ENCODE measurements at places on chromosomes 12 and 14.

DNA sequence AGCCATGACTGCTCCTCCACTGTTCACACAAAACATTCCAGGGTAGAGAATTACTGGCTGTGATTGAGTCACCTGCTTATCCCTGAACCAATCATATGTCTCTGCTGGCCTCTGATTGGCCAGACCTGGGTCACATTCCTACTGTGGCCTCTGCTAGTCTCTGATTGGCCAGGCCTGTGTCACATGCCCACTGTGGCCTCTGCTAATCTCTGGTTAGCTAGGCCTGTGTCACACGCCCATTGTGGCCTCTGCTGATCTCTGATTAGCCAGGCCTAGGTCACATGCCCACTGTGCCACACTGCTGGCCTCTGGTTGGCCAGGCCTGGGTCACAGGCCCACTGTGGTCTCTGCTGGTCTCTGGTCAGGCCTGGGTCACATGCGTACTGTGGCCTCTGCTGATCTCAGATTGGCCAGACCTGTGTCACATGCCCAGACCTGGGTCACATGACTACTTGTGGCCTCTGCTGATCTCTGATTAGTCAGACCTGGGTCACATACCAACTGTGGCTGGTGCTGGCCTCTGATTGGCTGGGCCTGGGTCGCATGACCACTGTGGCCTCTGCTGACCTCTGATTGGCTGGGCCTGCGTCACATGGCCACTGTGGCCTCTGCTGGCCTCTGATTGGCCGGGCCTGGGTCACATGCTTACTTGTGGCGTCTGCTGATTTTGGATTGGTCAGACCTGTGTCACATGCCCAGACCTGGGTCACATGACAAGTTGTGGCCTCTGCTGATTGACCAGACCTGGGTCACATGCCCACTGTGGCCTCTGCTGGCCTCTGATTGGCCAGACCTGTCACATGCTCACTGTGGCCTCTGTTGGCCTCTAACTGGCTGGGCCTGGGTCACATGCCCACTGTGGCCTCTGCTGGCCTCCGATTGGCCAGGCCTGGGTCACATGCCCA lies 251.6 kb downstream of the SLC15A4 start:
- DNase-seq = no peak

DNA sequence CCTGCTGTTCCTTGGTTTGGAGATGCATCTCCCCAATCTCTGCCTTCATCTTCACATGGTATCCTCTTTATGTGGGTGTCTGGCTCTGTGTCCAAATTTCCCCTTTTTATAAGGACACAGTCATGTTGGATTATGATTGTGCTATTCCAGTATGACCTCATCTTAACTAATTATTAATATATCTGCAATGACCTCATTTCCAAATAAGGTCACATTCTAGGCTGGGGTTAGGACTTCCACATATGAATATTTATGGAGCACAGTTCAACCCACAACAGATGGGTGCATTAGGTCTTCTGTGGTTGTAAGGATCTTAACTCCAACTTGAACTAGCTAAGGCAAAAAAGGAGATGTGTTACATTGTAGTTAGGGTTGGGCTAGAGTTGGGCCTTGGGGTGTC lies 69.4 kb downstream of the ADCK1 start:
- no peak for DNase-seq

- DNase-seq = no peak
These were observed 509.3 kb upstream of the CCDC196 start for GRCh38 chr14:65976761-65977404.

DNA sequence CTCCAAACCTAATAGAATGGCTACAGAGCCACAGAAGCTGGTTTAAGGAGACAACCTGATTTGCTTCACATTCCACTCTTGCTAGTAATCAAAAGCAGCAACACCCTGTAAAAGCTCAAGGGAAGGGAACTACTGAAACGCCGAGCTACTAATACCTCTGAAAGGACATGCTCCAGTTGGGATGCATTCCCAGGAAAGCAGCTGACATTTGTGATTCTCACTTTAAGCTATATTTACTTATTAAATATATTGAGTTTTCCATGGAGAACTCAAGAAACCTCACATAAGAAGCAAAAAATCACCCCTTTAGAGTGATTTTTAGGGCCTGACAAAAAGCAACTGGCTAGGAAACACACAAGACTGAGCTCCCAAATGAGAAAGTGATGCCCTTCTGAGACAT lies 1073.0 kb upstream of the FLRT2 start:
- DNase-seq = no peak

DNA sequence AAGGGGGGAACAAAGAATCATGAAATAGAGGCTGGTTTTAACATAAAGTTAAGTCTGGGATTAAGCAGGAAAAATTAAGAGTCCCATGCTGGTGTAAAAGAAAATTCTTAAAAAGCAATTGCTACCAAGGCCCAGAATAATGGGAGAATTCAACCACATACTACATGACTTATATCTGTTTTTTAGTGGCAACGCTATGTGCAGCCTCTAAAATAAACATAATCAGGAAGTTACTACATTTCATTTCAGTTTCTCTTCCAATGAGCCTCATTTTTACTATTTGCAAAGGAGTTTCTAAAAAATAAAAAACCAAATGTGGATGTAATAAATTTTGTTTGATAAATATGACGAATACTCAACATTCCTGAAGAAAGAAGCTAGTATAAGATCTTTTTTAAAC lies 58.1 kb downstream of the CPNE8 start:
- no peak for DNase-seq

GRCh38 chr14:41449066-41449465 lies 157.6 kb upstream of the LRFN5 start:
- DNase-seq = no peak

- DNase-seq = no peak
These were observed 322.9 kb downstream of the KCNH5 start for GRCh38 chr14:62722406-62722805.

- no peak for DNase-seq
These were observed 114.3 kb upstream of the PCED1B start for GRCh38 chr12:46965137-46965536.

- peak; percentile 66 for DNase-seq
These were observed 33.5 kb downstream of the DAD1 start for GRCh38 chr14:22555384-22556011.

DNA sequence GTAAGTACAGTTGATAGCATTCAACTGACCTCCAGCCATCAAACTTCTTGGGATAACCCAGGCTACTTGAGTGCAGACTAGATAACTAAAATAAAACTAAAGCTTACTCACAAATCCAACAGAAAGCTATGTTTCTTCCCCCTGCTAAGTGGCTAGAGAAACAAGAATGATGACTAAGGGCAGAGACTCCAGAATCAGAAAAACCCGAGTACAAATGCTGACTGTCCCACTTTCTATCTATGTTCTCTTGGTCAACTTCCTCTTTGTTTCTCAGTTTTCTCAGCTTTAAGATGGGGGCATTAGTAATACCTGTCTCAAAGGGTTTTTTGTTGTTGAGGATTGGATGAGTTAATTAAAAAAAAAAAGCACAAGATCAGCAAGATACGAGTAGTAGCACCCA lies 6.1 kb upstream of the NUAK1 start:
- DNase-seq = no peak

DNA sequence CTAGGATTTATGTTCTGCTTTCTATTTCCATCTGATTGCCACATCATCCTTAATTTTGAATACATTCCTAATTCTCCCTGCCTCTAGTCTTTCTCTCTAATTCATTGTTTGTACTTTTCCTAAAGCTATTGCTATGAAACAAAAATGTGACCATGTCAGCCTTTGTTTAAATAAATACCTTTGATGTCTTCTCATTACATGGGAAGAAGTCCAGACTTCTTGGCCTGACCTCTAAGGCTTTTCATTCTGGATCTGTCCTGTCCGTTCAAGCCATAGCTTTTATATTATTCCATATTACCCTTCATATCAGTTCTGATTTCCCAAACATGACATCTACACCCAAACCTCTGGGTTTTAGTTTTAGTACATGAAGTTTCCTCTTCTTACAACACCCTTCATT lies 91.4 kb downstream of the CDK17 start:
- DNase-seq = no peak

GRCh38 chr14:95553141-95553540 lies 18.3 kb downstream of the GLRX5 start:
- DNase-seq = no peak

DNA sequence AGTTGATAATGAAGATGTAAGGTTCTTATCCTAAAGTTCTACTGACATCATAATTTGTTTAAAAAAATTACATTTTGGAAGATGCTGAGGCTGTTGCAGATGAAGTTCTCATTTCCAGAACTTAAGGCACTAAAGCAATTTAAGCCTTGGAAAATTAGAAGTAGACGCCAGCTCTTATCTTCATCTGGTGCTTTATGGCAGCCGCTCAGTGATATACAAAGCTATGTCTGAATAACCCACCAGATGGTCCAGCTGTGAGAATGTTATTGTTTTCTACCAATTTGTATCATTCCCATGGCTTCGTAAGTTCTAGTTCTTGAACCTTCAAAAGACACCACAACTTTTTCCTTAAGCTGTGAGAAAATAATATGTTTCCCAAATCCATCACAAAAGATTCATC lies 212.1 kb upstream of the ARID2 start:
- no peak for DNase-seq

- no peak for DNase-seq
These were observed 19.1 kb upstream of the ALX1 start for GRCh38 chr12:85260896-85261295.

DNA sequence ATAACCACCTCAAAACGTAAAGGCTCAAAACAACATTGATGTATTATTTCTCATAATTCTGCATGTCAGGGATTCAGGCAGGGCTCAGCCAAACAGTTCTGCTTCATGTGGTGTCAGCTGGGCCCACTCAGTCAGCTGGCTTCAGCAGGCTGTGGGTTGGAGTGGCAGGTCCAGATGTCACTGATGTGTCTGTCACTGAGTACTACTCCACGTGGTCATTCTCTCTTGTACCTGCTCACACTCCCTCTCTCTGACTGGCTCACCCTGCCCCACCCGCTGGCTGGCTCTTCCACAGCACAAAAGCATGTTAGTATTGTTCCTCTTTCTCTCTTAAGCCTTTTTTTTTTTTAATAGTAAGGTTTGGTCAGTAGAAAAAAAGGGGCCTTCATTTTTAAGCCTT lies 182.4 kb downstream of the DICER1 start:
- DNase-seq = no peak

GRCh38 chr12:29796823-29797263 lies 13.1 kb upstream of the TMTC1 start:
- no peak for DNase-seq

DNA sequence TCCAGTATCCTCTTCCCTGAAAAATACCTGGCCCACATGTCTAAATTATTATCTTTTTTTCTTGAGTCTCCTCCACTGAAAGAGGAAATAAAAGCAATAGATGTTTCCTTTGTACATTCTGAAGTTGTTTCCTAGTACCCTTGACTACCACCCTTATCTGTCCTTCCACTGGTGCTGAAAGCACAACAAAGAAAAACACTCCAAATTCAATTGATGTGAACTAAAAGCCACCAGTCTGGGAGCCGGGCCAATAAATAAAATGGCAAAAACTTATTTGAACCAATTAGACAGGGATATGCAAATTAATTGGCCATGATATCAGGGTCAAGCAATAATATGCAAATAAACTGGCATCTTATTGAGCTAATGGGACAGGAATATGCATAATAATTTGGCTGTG lies 330.5 kb downstream of the PAWR start:
- DNase-seq = no peak

GRCh38 chr12:118312578-118312977 lies 60.1 kb downstream of the TAOK3 start:
- no peak for DNase-seq

DNA sequence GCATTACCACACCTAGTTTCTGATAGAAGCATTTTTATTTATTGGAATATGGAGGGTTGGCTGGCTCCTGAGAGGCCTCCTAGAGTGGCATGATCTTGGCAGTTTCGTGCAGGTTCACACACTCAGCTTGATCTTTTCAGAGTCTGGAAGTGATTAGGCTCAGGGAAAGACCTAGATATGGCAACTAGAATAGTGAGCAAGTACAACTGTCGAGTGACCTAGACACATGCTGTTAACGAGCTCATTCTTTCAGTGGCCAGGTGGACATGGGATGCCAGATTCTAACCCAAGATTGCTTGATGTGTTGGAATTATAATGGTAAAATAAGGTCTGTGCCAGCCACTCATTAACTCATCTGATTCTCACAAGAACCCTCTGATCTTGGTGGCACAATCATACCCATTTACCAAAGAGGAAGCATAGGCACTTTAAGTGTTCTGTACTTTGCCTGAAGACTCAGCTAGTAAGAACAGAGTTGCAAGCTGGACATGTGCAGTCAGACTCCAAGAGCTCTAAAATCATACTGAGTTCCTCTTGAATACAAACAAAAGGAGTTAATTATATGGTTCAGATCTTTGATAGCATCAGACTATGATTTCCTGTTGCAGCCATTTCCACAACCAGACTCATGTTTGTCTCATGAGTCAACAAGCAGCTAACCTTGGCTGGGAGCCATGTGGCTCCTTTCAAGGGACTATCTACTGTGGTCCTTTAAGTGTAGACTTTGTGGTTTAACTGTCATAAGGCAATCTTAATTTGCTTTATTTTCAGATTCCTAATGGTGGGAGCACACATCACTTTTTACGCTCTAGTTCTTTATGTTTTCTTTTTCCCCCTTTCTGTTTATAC lies 144.2 kb downstream of the PLEKHA5 start:
- DNase-seq = peak; percentile 9

DNA sequence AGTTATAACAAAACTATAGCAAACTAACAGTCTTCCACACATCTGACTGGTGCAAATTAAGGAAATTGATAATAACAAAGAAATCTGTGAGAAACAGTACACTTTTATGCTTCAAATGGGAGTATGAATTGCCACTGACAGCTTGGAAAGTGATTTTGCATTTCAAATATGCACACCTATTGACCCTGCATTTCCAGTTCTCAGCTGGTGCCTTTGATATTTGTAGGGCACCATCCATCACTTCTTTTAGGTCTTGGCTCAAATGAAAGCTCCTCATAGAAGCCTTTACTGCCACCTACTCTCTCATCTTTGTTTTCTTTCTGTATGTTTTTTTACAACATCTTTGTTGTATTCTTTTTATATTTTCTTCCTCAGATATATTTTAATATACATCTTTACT lies 125.1 kb downstream of the ST8SIA1 start:
- no peak for DNase-seq

DNA sequence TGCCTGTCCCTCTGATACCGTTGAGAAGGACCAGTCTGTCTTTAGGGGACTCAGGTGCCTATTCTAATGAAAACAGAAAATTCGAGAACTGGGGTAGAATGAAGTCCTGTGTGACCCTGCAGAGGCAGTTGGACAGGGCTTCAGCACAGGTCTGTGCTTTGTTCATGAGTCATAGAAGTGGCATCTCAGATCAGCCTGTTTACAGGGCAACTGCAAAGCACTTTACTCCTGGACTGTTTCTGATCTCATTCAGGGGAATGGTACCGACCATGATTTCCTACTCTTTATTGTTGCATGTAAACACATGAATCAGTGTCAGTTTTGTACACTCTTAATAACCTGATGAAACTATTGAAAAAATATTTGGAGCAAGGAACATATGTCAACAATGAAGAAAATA lies 1517.0 kb downstream of the AACS start:
- no peak for DNase-seq

GRCh38 chr14:76867516-76868453 lies 41.6 kb downstream of the LRRC74A start:
- peak; percentile 18 for DNase-seq

- no peak for DNase-seq
These were observed 136.3 kb downstream of the FUT8 start for GRCh38 chr14:65548878-65549277.

Data from activated T-cell treated with anti-CD3 and anti-CD28 coated beads for 48 hours (primary cell).